ENCODE measurements at places on chromosomes 4 and X.

DNA sequence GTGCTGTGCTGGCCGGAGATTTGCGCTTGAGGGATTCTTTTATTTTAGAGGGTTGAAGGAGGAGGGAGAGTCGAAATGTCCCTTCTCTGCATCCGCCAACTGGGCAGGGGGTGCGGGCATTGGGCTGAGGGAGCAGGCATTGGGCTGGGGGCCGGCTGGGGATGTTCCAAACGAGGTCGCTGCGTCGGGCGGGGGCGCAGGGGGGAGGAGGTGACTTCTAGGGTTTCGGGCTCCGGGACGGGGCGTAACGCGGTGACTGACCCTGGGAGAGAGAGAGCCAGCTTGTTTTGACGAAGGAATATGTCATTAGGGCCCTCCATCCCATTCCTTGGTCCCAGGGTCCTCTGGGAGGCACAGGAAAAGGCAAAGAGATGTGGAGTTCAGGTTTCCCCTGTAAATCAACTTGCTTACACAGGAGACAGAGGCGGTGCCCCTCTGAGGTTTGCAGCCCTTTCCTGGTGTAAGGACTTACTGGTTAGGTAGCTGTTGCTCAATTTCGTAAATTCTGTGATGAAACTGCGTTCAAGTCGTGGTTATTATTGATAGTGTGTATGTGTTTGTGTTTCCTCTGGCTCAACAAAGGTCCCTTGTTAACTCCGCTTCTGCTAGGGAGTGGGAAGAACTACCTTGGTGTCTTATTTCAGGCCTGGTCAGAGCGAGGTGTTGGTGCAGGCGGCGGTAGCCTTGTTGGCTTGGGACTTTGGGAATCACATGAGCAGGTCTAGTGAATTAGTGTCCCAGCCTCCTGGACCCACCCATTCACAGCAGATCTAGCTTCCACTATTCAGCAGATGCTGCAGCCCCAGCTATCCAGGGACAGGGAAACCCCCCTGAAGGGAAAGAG lies 716 bp downstream of the FHIP1A start:
- DNase-seq, result no peak

GRCh38 chr4:35963974-35964515 lies 280.3 kb downstream of the ARAP2 start:
- DNase-seq, result no peak

DNA sequence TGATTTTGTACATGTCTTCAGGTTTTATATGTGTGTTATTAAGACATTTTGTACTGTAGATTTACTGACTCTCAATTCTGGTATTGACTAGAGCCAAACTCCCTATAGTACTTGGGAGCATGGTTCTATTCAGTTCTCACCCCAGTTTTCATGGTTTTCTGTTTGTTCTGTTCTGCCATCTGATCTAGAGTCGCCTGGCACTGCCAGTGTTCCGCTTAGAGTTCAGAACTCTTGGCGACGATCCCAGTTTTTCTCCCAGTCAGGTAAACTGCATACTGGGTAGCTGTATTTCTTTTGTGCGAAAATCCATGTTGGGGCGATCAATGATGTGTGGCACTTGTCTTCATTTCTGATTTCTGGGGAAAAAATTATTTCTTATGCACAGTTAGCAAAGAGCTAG lies 78.0 kb downstream of the PHOX2B start:
- no peak for DNase-seq

- no peak for DNase-seq
These were observed 362.2 kb upstream of the SPANXN4 start for GRCh38 chrX:142663330-142664095.

DNA sequence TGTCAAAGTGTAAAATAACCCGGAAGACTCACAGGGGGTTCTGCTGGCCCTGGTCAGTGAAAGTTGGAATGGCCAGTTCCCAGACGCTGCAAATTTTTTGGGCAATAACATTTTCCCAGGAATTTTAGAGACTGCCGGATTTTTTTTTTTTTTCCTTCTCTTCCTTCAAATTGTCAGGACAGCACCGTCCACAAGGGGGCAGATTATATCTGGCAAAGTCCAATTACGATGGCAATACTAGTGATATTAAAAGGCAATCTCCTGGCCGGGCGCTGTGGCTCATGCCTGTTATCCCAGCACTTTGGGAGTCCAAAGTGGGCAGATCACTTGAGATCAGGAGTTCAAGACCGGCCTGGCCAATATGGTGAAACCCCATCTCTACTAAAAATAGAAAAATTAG lies 20.5 kb downstream of the SLC25A5 start:
- DNase-seq, result no peak

- DNase-seq, result no peak
These were observed 30.3 kb downstream of the ATP11C start for GRCh38 chrX:139902559-139902958.

- no peak for DNase-seq
These were observed 176.5 kb downstream of the QDPR start for GRCh38 chr4:17335371-17335770.

DNA sequence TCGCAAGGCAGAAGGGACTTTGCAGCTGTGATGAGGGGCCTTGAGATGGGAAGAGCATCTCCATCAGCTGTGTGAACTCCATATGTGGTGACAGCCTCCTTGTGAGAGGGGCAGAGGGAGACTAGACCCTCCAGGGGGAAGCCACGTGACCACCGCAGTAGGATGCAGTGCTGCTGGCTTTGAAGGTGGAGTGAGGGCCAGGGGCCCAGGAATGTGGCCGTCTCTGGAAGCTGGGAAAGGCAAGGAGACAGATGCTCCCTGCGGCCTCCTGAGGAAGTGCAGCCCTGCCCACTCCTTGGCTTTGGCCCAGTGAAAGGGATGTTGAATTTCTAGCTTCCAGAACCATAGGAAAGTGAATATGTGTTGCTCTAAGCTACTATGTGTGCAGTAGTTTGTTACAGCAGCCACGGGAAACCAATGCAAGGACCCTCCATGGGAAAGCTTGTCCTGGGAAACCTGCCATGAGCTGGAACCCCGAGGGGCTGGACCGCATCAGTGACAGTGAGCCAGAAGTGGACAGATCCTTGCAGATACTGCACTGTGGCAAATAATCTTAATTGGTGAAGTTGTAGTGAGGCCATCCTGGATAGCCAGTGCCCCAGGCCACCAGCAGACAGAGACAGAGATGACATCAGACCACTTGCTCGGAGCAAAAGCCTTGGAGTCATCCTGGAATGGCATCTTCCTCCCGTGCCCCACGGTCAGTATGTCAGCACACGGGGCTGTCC lies 35.4 kb upstream of the SORCS2 start:
- DNase-seq, result no peak

- no peak for DNase-seq
These were observed 321.3 kb downstream of the RAB28 start for GRCh38 chr4:13162886-13163285.

GRCh38 chrX:41224605-41225004 lies 109.4 kb upstream of the DDX3X start:
- DNase-seq, result no peak

GRCh38 chr4:61128682-61129081 lies 71.4 kb upstream of the ADGRL3 start:
- no peak for DNase-seq

- no peak for DNase-seq
These were observed 62.2 kb downstream of the NOCT start for GRCh38 chr4:139077567-139078355.

GRCh38 chrX:65821721-65822496 lies 154.5 kb downstream of the MSN start:
- no peak for DNase-seq

- DNase-seq, result no peak
These were observed 1.9 kb downstream of the SLC10A3 start for GRCh38 chrX:154488336-154489075.

- no peak for DNase-seq
These were observed 2.9 kb upstream of the ADH6 start for GRCh38 chr4:99221980-99222379.

DNA sequence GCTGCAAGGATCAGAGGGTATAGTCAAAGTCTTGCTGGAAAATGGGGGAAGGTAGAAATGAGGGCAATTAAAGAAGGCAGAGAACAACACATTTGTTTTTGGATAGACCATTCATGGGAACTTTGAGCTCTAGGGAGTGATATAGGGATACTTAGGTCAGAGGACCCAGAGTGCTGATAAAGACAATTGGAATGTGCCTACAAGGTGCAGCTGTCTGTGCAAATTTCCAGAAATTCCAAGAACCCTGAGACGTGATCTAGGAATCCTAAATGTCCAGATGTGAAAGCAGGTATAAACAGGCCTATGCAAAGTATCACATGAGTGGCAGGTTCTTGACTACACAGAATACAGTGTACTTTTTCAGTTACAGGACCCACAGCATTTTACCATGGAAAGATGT lies 24.2 kb downstream of the FNIP2 start:
- DNase-seq, result no peak

DNA sequence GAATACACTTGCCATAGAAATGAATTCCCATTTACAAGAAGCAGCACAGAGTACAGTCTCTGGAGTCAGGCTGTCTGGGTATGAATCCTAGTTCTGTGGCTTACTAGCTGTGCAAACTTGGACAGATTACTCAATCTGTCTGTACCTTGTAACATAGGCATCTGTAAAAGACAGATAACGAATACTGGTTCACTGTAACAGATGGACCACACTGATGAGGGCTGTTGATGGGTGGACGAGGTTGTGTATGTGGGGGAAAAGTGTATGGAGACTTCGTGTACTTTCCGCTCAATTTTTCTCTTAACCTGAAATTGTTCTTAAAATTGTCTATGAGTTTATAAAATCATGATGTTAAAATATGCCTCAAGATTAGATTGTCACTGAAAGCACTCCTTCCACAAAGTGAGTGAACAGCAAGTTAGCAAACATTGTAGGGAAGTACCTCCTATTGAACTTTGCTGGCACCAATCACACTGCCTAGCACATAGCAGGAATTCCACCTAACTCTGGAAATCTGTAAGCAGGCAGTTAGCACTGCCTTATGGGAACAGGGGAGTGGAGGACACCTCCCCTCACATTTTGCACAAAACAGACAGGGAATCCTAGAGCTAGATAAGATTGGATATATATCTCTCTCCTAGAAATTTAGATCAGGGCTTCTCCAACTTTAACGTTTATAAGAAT lies 6.5 kb upstream of the EXOSC9 start:
- no peak for DNase-seq

DNA sequence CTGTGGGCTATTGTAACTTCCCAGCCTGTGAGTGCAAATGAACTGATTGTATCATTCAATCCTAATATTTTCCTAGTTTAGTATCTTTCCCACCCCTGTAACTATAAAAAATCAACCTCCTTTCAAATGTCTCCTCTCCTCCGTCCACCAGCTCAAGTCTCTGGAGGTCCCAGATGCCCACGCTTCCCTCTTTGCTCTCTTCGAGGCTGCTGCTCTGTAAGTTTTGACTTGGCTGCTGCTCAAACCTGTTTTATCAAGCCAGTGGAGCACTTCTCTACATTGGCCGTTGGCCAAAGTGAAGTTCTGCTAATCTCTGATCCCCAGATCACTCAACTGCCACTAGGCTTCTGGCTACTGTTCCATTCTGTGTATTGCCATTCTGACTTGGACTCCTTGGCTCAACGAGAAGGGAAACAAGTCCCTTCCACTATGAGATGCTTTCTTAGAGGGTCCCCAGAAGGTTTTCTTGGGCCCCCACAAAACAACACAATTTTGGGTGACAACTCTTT lies 60.7 kb upstream of the RAPGEF2 start:
- no peak for DNase-seq

DNA sequence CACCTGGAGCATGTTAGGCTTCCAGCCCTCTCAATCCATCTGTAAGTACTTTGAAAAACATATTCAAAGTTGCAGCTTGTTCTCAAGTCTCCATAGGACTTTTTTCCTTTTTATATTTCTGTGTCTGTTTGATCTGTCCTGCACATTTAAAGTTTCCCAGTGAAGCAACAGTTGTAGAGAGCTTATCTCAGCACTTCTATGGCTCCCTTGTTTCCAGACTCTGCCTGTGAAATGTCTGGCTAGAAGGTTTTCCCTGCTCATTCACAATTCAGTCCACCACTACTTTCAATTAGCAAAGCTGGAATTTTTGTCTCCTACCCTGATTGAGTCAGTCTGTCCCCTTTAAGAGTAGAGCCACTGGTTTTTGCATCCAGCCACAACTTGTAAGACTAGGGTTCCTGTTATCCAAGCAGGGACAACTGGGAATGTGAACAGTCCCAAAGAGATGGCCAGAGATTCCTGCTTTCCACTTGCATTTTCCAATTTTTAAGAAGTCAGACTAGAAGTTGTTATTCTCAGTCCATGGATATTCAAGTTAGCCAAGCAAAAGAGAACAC lies 116.1 kb downstream of the GASK1B start:
- no peak for DNase-seq

DNA sequence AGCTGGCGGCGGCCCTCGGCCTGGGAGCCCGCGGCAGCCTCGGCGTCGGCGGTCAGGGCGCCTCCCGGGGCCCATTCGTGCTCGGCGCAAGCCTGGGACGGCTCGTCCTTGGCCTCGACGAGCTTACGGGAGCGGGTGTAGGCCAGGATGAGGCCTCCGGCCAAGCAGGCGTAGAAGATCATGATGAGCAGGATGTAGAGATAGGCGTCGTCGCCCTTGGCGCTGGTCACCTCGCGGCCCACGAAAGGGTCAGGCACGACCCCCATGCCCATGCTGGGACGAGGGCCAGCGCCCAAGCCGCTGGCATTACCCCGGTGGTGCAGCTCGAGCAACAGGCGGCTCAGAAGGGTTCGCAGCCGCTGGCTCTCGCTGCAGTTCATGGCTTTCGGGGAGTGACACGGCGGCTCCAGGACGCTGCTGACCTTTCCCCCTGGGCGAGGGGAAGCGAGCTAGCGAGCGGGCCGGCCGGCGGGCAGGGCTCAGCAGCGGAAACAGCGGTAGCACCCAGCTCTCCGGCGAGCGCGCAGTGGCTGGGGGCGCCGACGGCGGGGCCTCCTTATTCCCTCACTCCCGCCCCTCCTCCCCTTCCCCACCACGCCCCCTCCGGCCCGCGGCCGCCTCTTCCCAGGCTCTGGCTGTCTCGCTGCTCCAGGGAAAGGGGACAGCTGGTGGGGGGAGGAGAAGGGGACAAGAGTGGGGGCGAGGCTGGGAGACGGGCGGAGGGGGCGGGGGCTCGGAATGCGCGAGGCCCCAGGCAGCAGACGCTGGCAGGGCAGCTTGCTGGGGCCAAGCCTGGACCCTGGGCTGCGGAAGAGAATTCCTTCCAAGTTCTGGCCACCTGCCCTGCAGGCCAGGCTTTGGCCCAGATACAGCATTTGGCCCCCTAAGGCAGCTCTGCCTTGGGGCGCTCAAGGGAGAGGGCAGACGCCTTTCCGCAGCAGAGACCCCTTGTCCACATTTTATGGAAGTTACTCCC lies at the start of gene KCNE5:
TSS of gene KCNE5 (minus strand) at position 532 of the 976 bp plus-strand sequence. CDS start at position 380, 152 bp downstream.
- DNase-seq, result no peak

DNA sequence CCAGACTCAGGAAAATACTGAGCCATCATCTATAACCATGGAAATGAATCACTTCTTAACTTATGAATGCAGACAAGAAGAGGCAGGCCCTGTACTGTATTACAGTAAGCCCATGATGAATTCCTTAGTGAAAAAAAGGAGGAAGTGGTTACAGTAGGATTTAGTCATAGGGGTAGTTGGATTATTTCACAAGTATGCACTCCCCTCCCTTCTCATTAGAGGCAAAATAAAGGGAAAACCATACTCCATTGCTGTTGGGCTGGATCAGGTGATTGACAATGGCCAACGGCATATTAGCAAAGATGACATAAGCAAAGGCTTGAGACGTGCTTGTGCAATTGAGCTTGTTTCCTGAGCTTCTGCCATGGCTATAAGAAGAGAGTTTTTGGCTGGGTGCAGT lies 181.1 kb upstream of the PRPS2 start:
- peak; percentile 54 for DNase-seq

- DNase-seq, result peak; percentile 13
These were observed 50.0 kb downstream of the TMA16 start for GRCh38 chr4:163544407-163545038.

- no peak for DNase-seq
These were observed 3.0 kb downstream of the KIAA0232 start for GRCh38 chr4:6785572-6785925.
